ENCODE measurements at places on chromosomes 3 and 15.

GRCh38 chr3:65330072-65330471 lies 642.3 kb upstream of the ADAMTS9 start:
- no peak for DNase-seq

DNA sequence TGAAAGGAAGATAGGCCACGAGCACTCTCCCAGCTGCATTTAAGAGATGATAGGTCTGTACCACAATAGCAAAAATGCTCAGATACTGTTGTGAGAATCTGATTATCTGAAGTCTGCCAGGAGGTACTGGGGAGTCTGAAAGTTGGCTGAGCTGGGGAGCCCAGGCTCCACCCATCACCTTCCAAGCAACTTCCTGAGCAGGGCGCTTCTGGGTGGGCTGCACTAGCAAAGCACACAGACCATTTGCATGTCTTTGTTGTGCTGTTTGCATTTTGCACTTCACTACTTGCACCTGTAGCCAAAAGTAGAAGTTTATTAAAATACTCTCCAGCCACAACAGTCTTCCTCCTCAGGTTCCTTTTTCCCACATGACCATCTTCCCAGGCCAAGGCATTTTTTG lies 133.2 kb downstream of the ALDH1A2 start:
- no peak for DNase-seq

DNA sequence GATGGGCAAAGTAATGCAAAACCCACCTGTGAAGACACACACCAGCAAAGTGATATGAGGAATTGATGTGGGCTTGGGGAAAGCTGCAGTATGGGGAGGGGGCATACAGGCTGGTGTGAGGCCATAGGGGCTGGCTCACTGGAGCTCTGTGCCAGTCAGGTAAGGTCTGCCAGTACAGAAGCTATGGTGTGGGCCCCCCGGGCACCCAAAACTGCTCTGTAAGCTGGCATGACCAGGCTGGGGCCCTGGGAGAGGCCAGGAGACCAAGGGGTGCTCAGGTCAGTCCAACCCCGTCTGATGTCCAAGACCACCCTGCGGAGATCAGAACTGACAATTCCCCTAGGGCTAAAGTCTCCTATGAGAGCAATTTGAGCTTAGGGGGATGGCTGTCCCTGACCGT lies 163.1 kb downstream of the KCNMB2 start:
- DNase-seq, result no peak

- no peak for DNase-seq
Observed at GRCh38 chr15:51313074-51313393, 25.4 kb downstream of the CYP19A1 start.

DNA sequence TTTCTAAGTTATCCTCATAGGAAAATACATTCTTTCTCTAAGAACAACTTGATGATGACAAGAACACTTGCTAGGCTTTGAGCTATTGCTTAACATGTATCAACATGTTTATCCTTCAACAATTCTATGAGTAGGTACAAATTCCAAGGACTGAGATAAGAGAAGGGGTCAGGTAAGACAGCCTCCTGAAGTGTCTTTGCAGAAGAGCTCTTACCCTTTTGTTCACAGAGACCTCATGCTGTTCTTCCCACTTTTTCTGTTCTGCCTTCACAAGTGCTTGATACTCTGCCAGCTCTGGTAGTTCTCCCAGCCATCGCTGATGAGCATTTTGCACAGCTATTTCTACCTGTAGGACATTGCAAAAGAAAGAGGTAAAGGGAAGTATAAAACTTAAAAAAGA lies 50.9 kb downstream of the CEP152 start:
- no peak for DNase-seq

DNA sequence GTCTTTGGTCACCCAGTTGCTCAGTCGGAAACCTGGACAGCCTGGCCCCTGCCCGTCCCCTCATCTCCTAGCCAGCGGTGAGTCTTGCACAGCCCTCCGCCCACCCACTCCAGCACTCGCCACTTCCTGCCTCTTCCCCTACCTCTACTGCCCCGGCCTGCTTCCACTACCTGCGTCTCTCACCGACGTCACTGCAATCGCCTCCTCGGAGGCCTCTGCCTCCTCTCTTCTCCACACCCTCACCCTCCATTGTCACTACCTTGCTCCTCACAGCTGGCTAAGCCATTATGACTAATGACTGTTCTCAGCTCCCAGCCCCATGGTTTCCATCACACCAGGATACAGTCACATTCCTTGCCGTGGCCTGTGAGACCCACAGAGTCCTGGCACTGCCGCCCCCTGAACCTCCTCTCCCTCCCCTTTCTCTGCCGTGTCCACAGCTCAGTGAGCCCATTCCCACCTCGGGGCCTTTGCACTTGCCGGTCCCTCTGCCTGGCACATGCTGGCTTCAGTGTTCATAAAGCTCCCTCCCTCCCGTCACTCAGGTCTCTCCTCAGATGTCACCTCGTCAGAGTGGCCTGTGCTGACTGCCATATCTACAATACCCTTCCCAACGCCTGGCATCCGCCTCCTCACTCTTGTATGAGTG lies 104.8 kb downstream of the FBLN2 start:
- no peak for DNase-seq

- DNase-seq, result no peak
Observed at GRCh38 chr3:87333393-87333892, 57.1 kb upstream of the POU1F1 start.
